ENCODE measurements at places on chromosomes 4 and X.

GRCh38 chr4:107792711-107793110 lies 32.0 kb upstream of the SGMS2 start:
- no peak for DNase-seq

- DNase-seq, result no peak
These were observed 17.1 kb upstream of the PDE6B start for GRCh38 chr4:608236-608635.

DNA sequence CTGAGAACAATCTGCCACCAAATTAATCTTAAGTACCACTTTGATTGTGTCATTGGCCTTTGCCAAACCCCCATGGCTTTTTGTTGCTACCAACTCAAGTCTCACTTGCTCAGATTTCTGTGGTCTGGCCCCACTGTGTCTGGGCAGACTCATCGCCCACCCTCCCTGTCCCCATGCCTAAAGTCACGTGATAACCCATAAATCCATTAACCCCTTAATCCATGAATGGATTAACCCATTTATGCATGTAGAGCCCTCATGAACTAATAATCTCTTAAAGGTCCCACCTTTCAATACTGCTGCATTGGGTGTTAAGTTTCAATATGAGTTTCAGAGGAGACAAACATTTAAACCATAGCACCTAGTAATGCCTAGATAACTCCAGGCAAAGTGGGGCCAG lies 78.5 kb upstream of the BLTP1 start:
- DNase-seq, result no peak

GRCh38 chr4:101022151-101023024 lies 324.9 kb downstream of the PPP3CA start:
- no peak for DNase-seq

All from posterior cingulate gyrus (tissue), 11 donors.